ENCODE measurements at places on chromosomes 7 and 10.

GRCh38 chr7:142956951-142957623, 5.1 kb downstream of the KEL start:
- no peak for DNase-seq

DNA sequence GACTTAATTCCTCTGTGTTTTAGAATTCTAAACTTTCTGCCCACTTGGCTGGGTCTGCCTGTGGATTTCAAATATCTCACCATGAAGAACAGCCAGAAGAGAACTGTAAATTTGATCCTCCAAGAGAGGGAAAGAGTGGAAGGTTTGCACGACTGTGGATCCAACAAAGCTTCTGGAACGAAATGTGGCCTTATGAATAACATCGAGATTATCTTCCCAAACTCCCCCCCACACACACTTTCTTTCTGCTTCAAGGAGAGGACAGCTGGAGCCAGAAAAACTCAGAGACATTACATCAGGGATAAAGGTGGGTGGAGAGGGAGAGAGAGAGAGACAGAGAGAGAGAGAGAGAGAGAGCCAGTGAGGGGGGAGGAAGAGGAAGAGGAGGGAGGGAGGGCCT, 570.1 kb upstream of the MGMT start:
- no peak for DNase-seq

GRCh38 chr7:18675579-18675978, 180.0 kb downstream of the HDAC9 start:
- DNase-seq, result no peak

GRCh38 chr7:28542410-28542809, 130.1 kb downstream of the CREB5 start:
- DNase-seq, result no peak

DNA sequence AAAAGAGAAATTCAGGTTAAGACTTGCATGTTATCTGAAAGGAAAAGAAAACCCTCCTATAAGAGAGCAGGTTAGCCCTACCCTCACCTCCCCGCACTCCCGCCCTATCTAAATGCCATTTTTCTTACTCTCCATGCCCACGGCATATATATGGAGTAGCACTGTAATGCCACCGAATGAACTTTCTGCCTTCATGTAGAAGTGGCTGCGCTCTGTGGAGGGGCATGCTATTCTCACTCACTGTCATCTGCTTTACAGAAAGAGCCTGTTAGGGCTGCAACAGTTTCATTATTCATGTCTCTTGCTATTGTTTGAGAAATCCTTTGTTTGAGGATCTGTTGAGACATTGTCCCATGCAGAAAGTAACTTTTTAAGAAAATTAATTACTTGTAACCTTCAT, 1190.6 kb downstream of the SORCS1 start:
- DNase-seq, result no peak

DNA sequence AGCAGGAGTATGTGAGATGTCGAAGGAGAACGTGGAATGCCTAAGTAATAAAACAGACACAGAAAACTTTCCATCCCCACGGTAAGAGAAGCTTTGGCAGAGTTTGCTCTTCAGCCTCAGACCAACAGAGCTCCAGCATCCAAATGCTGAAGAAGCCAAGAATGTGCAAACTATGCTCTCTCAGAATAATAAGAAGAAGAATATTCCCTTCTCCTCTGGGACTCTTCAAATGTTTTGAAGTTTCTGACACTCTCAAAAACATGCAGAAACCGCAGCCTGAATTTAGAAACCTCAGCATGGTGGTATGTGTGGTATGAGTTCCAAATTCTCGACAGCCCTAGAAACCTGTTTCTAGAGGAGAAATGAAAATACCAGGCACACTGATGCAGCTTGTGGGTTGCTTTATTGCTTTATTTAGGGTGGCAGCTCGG, 113.3 kb downstream of the KCNMA1 start:
- DNase-seq, result no peak

DNA sequence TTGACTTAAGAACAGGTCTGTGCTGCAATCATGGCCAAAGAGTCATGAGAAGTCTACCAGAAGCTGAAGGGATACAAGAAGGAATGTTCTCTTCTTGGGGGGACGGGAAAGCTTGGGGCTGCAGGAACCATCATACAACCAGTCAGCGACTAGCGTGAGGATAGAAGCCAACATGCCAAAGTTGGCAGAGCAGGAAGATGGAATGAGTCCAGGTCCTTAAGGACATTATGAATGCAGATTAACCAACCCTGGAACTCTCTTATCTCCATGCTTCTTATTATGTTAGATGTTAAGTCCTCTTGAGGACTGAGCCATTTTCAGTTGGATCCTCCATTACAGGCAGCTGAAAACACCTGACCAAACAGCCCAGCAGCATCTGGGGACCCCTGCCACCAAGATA, 17.2 kb upstream of the CACUL1 start:
- no peak for DNase-seq

DNA sequence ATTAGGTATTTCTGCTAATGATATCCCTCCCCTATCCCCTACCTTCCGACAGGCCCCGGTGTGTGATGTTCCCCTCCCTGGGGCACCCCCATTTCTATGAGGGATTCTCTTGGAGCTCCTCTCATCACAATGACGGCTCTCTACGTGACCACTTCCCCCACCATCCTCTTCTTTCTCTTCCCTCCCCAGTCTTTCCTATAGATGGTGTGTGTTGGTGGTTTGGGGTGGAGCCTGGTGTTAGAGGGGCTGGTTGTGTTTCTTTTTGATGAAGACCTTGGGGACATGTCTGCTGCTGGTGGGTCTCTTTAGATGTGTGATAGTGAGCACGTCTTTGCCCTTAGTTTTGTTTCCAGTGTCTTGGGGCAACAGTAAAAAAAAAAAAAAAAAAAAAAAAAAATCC, 28.6 kb downstream of the RPS24 start:
- DNase-seq, result no peak

DNA sequence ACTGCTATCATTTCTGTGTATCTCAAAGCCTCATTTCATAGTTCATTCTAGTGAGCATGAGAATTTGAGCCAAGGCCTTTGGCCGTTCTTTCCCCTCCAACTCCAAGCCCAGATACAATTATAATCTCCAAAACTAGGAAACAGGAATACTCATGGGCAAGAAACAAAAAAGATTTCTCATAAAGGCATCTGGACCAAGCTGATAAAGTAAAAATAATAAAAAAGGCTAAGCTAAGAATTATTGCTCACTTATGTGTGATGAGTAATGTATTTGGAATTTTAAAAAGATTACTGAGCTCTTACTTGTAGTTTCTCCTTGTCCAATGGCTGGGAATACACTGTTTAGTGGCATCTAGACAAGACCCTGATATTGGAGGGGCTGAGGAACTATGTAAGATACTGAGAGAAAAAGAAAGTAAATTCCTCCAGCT, 196.4 kb upstream of the POM121L12 start:
- no peak for DNase-seq

- no peak for DNase-seq
Measured at GRCh38 chr10:60350400-60350799, 39.3 kb downstream of the ANK3 start.

- DNase-seq, result no peak
Measured at GRCh38 chr10:30959836-30960210, 71.8 kb downstream of the ZNF438 start.

- DNase-seq, result no peak
Measured at GRCh38 chr7:55641273-55641691, 69.0 kb upstream of the VOPP1 start.

DNA sequence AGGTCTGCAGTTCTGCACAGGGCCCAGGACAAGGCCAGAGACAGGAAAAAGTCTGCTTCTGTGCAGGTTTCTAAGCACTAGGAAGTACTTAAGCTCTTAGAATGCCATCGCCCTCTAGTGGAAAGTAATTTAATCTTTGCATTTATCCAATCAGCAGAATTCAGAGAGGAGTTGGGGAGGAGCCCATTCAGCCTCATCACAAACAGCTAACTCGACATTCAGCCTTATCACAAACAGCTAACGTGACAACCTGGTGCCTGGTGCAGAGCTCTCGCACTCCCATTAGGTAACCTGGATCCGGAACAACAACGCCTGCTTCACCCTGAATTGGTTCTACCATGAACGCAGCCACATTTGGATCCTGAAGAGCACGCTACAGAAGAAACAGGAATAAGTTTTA, 15.2 kb downstream of the OAT start:
- DNase-seq, result no peak

DNA sequence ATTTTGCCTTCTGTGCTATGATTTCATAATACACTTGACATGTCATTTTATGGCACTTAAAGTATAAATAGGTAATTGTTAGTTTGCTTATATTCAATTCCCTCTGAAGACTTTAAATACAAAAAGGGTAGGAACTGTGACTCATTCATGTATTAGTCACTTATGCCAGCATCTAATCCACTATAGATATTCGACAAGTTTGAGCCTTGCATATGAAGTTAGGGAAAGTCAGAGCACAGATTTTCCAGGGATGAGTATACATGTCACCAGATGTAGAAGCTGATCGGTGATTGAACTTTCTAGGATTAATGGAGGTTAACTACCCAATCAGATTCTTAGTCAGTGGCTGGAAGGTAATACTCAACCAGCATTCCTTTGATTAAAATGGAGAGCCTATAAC, 1321.5 kb downstream of the XPNPEP1 start:
- no peak for DNase-seq

DNA sequence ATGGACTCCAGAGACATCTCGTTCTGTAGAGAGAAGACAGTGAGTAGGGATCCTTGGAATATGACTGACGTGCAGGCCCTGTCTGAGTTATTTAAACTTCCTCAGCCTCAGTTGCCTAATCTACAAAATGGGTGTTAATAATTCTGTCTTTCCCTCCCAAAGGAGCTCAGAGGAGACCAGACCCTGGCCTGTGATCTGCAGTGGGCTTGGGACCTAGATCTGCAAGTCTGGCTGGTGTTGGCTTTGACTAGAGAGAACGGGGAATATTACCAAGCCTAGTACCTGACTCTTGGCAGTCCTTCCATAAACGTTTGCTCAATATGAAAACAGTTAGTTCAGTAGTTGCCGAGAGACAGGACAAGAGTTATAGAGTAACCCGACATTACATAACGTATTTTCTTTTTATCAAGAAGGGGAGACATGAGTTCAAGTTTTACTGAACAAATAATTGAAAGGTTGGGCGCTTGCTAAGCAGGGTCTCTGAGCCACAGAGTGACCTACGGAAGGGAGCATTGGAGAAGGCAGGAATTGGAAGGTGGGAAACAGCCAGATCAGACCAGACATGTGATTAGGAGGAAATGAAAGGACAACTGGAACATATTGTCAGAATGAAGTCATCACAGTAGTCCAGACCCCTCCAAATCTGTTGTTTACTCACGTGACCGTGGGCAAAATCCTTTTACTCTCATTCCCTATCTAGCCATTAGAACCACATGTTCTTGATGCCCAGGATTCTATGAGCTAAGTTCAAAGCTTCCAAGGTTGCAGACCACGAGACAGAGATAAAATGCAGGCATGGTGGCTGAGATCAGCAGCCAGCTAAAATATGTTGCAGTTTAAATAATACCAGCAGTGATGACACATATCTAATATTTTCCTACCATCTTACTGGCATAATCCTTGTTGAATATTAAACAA, 10.9 kb upstream of the CYP3A4 start:
- DNase-seq, result no peak

DNA sequence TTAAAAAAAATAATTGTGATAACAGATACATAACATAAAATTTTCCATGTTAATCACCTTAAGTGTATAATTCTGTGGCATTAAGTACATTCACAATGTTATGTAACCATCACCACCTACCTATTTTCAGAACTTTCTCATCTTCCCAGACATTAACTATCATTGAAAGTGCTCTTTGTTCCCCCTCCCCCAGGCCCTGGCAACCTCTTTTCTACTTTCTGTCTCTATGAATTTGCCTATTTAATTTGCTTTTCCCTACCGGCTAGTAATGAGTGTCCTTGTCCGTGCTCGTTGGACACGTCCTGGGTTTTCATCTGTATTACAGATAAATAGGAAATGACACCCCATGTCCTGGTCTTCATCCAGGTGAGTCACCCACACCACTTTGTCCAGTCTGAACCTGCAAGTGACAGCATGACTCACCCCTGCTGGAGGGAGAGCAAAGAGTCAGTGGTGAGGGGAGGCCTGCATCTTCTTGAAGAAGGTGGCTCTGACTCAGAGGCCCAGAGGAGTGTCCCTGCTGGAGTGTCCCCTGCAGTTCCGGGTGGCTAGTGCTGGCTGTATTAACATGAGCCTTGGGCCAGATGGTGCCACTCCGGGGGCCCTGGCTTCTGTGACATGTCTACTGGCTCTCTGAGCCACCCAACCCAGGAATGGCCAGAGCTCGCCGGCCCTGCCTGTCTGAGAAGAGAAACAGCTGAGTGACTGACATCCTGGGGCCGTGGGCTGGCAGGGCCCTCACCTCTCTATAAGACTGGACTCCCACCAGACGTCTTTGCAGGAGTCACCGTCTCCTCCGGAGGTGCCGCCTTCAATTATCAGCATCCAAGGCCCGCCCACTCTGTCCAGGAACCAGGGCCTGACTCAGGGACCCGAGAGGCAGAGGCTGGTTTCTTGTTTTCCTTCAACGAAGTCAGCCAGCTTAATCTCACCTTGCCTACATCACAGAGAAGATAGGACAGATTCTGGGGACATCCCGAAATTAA, 503.2 kb upstream of the MKI67 start:
- DNase-seq, result no peak

- DNase-seq, result no peak
Measured at GRCh38 chr10:119541459-119542356, 811 bp downstream of the RGS10 start.

- DNase-seq, result no peak
Measured at GRCh38 chr7:128103498-128104107, 72.4 kb upstream of the LRRC4 start.

GRCh38 chr10:63718421-63718820, 197.2 kb downstream of the REEP3 start:
- DNase-seq, result no peak

GRCh38 chr10:103915796-103916195, 2.2 kb downstream of the STN1 start:
- no peak for DNase-seq

GRCh38 chr7:14786314-14786895, 116.1 kb downstream of the DGKB start:
- DNase-seq, result no peak

DNA sequence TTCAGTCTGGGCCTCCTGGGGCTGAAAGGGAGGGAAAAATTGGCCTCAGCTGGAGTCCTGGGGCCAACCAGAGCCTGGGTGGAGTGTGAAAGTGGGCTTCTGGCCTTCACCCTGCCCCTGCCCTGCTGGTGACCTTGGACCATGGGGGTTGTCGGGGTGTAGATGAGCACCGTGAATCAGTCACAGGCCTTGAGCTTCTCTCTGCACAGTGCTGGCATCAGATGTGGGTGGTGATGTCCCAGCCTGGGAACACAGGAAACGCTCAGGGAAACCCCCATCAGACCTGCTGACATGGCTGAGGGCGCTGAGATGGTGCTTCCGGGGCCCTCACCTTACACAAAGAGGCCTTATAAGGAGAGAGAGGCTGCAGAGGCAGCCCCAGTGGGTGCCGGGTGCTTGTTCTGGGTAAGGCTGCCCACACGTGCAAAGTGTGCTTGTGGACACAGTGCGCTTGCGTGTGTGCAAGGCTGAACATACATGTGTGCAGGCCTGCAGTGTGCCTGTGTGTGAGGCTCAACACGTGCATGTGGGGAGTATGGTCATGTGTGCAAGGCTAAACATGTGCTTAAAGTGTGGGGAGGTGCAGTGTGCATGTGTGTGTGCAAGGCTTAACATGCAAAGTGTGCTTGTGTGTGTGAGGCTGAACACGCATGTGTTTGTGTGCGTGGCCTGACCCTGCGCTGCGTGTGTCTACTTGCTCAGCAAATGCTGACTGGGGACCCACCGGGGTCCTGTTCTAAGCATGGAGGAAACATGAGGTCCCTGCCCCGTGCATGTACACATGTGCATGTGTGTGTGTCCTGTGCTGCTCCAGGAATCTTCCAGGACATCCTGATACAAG, 6.5 kb downstream of the ARPC1B start:
- DNase-seq, result peak; percentile 73

GRCh38 chr10:118594392-118595063, 920 bp downstream of the PRLHR start:
- no peak for DNase-seq

All from stimulated activated CD8-positive, alpha-beta memory T cell treated with anti-CD3 and anti-CD28 coated beads, Interleukin-2, amount 100 ng/mL, for 1 hour (primary cell).